Coronary artery (tissue), 2 donors: ENCODE measurements at places on chromosomes 2 and 18.

- no peak for DNase-seq
Observed at GRCh38 chr2:108945969-108946368, 43.1 kb downstream of the EDAR start.

- DNase-seq = no peak
Observed at GRCh38 chr2:61420991-61421544, 49.8 kb downstream of the USP34 start.

DNA sequence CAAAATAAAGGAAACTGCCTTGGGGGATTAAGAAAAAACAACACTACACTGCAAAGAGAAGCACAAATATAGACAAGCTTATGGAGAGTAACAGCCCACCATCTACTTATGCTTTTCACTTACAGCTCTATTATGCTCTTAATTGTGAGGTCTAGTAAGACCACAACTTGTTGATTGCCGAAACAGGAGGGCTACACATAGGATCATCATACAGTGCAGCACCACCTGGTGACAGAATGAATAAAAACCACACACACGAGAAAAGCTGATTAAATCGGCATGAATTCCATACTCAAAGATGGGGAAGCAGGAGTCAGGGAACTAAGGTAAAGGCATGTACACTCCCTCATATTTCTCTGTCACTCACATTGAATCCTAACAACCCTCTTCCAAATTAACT, 259.2 kb downstream of the IKZF2 start:
- no peak for DNase-seq

GRCh38 chr2:27303093-27304025, 4.9 kb downstream of the UCN start:
- DNase-seq = no peak

DNA sequence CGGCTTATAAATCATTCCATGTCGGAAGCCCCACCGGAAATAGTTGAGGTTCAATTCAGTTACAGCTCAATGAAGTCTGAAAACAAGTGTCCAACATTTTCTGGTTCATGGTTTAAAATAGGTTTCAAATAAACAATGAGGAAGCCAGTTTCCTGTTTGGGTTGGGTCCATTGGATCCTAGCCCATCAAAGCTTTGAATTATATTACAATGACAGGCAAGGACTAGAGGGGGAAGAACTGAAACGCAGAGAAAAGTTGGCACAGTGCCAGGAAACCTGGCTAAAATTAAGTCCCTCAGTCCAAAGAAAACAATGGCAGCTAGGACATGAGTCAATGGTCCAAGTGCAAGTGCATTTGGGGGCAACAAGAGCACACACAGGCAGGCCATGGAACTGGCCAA, 32.0 kb downstream of the SLC14A1 start:
- DNase-seq = peak; percentile 78

GRCh38 chr2:34104601-34105000, 505.5 kb upstream of the FAM98A start:
- DNase-seq = no peak

GRCh38 chr2:144261336-144261735, 258.6 kb downstream of the ZEB2 start:
- no peak for DNase-seq

DNA sequence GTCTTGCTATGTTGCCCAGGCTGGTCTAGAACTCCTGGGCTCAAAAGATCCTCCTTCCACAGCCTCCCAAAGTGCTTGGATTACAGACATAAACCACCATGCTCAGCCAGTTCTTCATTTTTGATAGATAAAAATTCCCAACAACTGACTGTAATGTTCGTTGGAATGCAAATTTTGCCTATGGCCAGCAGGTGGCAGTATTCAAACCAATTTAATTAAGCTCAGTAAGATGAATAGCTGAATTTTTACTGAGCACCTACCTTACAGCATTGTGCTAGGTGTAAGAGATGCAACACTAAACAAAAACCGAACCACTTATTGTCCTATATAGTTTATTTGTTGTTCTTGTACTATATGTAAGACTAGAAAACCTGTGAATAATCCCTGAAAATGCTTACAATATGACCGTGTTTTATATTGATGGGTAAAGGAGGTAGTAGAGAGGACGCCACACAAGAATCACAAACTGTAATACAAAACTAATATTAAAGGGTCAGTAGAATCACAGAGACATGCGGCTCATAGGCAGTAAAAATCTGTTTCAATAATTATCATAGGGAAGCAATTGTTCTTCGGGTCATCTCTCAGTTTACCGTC, 8.2 kb upstream of the TMEM182 start:
- no peak for DNase-seq

DNA sequence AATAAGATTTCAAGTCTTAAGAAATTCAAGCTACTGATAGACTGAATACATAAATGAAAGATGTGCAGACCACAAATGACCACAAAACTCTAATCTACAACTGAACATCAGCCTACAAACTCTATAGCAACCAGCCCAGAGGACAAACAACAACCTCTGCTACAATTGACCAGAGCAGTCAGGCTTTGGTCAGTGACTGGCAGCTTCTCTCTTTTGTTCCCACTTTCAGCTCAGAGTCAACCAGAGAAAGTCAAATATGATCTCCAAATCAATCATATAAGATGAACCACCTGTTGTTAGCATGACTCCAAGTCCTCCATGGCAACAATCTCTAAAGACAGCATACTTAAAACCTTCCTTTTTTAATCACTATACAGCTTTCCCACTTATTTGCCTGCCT, 996.2 kb downstream of the SUCLG1 start:
- DNase-seq = no peak

GRCh38 chr18:69414184-69414583, 13.5 kb downstream of the DOK6 start:
- DNase-seq = no peak

- DNase-seq = no peak
Observed at GRCh38 chr2:145253492-145253891, 733.6 kb upstream of the ZEB2 start.

- DNase-seq = no peak
Observed at GRCh38 chr2:27798486-27798885, 27.0 kb downstream of the MRPL33 start.
